ENCODE measurements at places on chromosomes 13 and 19.

DNA sequence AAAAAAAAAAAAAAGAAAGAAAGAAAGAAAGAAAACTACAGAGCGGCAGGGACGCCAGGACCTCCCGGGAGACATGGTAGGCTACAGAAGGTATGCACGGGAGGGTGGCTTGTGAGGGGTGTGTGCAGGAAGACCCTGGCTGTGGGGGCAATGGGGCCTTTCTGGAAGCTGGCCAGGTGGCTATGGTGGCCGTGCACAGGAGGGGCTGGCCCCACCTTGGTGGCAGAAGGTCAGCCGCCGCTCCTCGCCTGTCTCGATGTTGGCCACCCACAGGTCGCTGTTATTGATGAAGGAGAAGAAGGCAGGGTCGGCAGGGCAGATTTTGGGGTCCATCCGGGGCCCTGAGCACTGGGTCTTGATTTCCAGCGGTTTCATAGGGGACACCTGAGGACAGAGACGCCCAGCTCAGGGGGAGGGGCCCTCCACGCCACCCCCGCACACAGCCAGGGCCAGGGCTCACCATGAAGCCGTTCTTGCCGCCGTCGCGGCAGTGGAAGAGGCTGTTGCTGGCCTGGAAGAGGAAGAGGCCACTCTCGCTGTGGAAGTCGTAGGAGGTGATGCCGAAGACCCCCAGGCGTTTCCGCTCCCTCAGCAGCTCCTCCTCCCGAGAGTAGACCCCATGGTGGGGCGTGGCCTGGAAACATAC is 19.8 kb downstream of the DPP9 start:
- DNase-seq = no peak

GRCh38 chr13:21175656-21176214 is 617 bp downstream of the SKA3 start:
- DNase-seq = no peak

GRCh38 chr19:13530720-13531119 is 24.4 kb upstream of the CACNA1A start:
- no peak for DNase-seq

GRCh38 chr13:76874479-76874878 is 11.7 kb downstream of the KCTD12 start:
- DNase-seq = no peak

DNA sequence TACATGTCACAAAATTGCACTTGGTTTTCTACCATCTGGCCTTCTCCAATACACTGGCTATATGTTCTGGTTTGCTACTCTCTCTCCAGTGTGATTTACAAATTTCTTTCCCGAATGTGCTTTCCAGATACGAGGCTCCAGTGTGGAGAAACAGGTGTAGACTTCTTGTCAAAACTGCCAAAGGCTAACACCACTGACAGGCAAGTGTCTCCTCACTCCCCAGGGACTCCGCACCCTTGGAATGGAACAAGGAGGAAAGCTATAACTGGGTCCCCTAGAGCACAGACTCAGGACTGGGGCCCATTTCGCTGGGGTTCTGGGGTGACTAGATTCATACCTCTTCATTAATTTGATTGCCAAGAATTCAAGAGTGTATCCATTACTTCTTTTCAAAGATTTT is 161.8 kb downstream of the FOXO1 start:
- no peak for DNase-seq

- no peak for DNase-seq
These were observed 57.5 kb downstream of the CPAMD8 start for GRCh38 chr19:16969135-16969534.

DNA sequence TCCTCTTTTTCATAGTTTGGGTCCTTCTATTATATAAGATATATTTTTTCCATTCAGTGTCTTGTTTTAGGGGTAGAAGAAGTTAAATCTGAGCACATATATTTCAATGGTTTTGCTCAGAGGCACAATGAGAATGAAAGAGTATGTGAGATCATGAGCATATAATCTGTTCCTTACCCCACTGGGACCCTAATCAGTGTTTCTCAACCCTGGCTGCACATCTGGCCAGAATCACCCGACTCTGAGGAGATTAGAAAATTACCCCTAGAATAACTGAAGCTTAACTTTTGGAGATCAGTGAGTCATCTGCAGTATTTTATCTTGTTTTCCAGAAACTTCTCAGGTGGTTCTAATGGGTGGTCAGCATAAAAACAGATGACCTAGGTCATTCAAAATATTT is 782 bp downstream of the CYSLTR2 start:
- DNase-seq = no peak

GRCh38 chr13:114080739-114081561 is 51.5 kb downstream of the RASA3 start:
- no peak for DNase-seq

DNA sequence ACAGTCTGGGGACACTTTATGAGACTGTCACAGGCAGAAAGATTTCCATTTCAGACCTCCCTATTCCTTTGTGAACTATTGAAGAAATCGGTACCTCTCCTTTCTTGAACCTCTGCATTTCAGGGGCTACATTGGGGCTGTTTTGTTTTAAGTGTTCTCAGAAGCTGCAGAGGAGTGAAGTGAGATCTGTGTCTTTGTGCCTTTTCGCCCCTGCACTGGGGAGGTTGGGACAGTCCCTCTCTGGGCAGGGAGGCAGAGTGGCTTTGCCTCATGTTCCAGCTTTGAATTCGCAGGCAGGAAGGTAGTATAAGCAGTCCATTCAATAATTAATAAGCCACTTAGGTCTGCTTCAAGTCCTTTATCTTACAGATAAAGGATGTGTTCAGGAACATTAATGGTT is 9.5 kb upstream of the AMER2 start:
- DNase-seq = no peak

DNA sequence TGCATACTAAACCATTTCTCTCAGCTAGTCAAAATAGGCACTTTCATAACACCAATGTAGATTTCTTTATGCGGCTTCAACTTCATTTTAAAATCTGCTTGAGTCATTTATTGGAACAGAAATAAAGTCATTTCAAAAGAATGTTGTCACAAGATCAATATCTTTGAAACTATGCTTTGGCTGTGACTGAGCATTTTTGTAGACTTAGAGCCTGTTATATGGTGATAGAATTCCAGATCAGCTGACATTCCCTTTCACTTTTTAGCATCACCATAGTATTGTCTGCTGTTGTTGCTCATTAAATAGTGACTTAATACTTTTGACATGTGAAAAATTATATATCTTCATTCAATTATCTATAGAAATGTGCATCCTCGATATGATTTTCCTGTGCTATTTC is 279.2 kb upstream of the PRR20A start:
- DNase-seq = no peak

DNA sequence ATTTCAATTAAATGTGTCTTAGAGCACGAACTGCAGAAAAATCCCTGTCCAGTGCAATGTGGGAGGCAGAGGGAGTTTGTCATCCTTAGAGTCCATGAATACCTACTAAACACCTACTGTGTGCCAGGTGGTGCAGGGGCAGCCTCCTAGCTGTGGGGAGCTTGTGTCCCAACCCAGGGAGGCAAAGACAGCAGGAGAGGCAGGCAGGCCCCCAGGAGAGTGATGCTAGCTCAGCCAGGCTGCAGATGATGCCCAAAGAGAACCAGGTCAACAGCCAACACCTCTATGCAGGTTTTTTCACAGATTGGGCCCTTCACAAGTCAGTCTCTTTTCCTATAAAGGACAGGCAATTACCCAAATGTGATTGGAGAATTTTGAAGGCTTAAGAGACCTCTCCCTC is 108.2 kb upstream of the UQCRFS1 start:
- no peak for DNase-seq
